ENCODE measurements at places on chromosomes 16 and 17. TPM values are rescaled to one million over a fixed set of nuclear protein-coding genes. Genes with fewer than 3 reads are reported as not detected.
A peak's percentile ranks its signal among the peaks of the same experiment; 100 is the strongest.

GRCh38 chr16:24906199-24906808, 60.5 kb downstream of the SLC5A11 start:
- DNase-seq: peak; percentile 65

DNA sequence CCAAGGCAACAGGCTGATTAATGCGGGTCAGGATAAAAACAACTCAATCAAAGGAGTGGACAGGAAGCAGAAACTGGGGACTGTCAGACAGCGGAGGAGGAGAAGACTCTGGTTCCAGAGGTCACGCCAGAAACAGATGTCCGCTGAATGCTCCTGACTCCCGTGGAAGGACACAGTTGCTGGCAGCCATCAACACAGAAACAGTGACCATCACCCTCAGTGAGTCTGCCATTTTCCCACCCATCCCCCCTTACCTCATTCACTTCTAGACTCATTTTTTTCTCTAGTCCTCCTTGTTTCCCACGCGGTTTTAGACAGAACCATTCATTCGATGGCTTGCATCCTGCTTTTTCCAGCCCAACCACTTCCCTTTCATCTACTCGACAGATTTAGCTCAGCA, 40.9 kb downstream of the DHRS7C start:
- DNase-seq: no peak

- DNase-seq: no peak
Measured at GRCh38 chr16:3092501-3092941, 6.6 kb downstream of the ZSCAN10 start.

BTBD17 gene
- not detected for total RNA-seq

- DNase-seq: no peak
Measured at GRCh38 chr17:28173801-28174200, 131.3 kb downstream of the NLK start.

DNA sequence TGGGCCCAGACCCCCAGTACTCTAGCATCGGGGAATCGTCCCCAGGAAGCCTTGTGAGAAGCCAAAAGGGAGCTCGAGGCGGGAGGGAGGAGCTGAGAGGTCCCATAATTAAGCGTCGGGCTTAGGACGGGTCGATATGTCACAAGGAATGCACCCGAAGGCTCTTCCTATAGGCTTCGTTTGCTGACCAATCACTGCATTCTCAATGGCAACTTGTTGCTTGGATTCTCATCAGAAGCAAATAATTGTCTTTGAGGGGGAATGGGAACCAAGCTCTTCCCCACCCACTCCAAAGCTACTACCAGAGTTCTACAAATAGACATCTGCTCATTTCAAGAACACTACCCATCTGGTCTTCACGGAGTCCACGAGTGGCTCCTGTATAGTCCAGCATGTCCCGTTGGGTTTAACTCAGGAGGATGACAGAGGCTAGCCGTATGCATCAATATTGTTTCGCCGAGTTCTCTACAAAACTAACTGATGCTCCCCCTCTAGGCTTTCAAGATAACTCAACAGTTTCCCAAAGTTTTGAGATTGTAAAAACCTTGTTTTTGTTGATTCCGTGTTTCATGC, 628 bp upstream of the BLMH start:
- DNase-seq: peak; percentile 76

TIMP2 gene
- 620 TPM for total RNA-seq

DNA sequence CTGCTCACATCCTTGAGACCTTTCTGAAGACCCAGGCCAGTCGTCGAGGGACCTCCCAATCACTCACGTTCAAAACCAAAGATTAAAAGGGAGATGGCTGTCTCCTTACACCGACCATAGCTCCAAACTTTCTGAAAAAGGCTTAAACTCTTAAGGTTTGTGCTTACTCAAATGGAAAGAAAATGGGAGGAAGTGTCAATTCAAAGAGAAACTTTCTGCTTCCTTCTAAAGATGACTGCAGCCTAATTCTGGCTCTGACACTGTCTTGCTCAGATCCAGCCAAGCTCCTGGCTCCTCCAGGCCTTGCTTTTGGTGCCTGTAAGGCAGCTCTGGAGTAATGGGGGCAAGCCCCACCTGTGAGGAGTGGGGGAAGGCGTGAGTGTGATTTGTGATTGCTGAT, 54.9 kb upstream of the WSB1 start:
- DNase-seq: no peak

DNA sequence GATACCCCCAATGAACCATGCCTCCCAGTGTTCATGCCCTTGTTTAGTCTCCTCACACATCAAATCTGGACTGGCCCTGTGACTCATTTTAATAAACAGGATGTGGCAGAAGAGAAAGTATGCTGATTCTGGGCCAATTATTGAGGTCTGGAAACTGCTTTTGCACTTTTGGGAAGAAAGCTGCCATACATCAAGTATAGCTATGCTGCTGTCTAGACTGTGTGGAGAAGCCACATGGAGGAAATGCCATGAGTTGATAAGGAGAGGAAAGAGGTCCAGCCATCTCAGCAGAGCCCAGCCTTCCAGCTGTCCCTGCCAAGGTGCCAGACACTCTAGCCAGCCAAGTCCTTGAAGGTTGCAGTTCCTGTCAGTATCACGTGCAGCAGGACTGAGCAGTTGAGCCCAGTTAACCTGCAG, 16.7 kb downstream of the RPRML start:
- DNase-seq: peak; percentile 56

GRCh38 chr17:51435641-51436091, 175.3 kb downstream of the UTP18 start:
- peak; percentile 24 for DNase-seq

GRCh38 chr17:34169496-34169895, 85.6 kb upstream of the CCL2 start:
- no peak for DNase-seq

GRCh38 chr16:53130159-53131049, 75.6 kb downstream of the CHD9 start:
- peak; percentile 98 for DNase-seq

DNA sequence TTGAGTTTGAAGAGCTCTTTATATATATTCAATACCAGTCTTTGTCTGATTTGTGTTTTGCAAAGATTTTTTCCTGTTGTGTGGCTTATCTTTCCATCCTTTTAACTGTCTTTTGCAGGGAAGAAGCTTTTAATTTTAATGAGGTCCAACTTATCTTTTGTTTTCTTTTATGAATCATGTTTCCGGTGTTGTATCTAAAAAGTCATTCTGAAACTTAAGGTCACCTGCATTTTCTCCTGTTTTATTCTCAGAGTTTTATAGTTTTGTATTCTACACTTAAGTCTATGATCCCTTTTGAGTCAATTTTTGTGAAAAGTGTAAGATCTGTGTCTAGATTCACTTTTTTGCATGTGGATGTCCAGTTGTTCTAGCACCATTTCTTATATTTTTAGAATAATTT, 24.6 kb upstream of the COX10 start:
- DNase-seq: no peak

TMEM238L gene
- total RNA-seq: not detected

ATP2A1 gene
- total RNA-seq: 0.11 TPM
